ENCODE measurements at places on chromosomes 16 and 17.
A peak's percentile ranks its signal among the peaks of the same experiment; 100 is the strongest.

GRCh38 chr16:1580956-1581355, 30.9 kb downstream of the IFT140 start:
- no peaks in the 10 kb centered on the region for H3K4me1 ChIP-seq
- no peak for DNase-seq
- no peaks in the 10 kb centered on the region for H3K27me3 ChIP-seq
- no peak overlapping the region for H3K4me3 ChIP-seq

DNA sequence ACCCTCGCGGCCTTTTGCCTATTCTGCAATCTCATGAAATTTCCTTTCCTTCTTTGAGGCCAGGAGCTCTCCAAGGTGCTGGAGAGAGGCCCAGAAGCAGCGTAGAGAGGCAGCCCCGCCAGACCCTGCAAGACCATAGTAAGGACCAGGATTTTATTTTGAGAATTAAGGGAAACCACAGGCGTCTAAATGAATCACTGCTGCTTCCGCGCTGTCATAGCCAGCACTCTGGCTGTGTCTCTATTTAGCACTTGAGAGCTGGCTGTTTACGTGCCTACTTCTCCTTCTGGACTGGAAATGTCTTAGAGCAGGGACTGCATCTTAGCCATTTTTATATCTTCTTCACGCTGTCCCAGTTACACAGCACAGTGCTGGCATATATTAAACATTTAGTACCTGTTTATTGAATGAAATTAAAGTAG, 37.6 kb upstream of the PIRT start:
- H3K4me3 ChIP-seq: no peak overlapping the region
- no peaks in the 10 kb centered on the region for H3K4me1 ChIP-seq
- H3K36me3 ChIP-seq: no peaks in the 10 kb centered on the region
- H3K27me3 ChIP-seq: peaks cover 9% of the 10 kb centered on the region

GRCh38 chr16:22624800-22625533, 114.3 kb downstream of the NPIPB5 start:
- H3K36me3 ChIP-seq: no peaks in the 10 kb centered on the region
- H3K27ac ChIP-seq: no peak overlapping the region
- no peaks in the 10 kb centered on the region for H3K4me1 ChIP-seq
- peaks cover 9% of the 10 kb centered on the region for H3K27me3 ChIP-seq

DNA sequence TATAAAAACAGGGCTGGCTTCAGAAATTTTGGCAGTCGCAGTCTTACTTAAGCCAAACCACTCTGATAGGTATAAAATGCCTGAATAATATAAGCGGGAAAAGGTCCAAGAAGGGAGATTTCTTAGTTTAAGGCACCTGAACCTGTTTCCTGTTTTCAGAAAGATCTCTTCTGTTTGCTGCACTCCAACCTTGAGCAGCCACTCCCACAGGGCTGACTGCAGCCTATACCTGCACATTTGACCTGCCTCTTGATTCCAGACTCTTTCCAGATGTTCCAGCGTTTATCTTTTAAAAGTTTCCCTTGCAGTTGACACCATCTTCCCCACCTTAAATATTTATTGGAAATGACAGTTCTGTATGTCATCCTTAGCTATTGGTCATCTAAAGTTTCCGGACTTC, 132.2 kb downstream of the SKAP1 start:
- H3K27ac ChIP-seq: peak overlapping the region; percentile 35
- peaks cover 24% of the 10 kb centered on the region for H3K4me1 ChIP-seq
- H3K4me3 ChIP-seq: no peak overlapping the region
- no peaks in the 10 kb centered on the region for H3K27me3 ChIP-seq
- no peaks in the 10 kb centered on the region for H3K36me3 ChIP-seq
- DNase-seq: no peak

- DNase-seq: no peak
- peaks cover 22% of the 10 kb centered on the region for H3K4me1 ChIP-seq
- H3K36me3 ChIP-seq: no peaks in the 10 kb centered on the region
- peaks cover 24% of the 10 kb centered on the region for H3K27me3 ChIP-seq
- H3K27ac ChIP-seq: no peak overlapping the region
Observed at GRCh38 chr16:71626858-71627213, 852 bp downstream of the MARVELD3 start.

DNA sequence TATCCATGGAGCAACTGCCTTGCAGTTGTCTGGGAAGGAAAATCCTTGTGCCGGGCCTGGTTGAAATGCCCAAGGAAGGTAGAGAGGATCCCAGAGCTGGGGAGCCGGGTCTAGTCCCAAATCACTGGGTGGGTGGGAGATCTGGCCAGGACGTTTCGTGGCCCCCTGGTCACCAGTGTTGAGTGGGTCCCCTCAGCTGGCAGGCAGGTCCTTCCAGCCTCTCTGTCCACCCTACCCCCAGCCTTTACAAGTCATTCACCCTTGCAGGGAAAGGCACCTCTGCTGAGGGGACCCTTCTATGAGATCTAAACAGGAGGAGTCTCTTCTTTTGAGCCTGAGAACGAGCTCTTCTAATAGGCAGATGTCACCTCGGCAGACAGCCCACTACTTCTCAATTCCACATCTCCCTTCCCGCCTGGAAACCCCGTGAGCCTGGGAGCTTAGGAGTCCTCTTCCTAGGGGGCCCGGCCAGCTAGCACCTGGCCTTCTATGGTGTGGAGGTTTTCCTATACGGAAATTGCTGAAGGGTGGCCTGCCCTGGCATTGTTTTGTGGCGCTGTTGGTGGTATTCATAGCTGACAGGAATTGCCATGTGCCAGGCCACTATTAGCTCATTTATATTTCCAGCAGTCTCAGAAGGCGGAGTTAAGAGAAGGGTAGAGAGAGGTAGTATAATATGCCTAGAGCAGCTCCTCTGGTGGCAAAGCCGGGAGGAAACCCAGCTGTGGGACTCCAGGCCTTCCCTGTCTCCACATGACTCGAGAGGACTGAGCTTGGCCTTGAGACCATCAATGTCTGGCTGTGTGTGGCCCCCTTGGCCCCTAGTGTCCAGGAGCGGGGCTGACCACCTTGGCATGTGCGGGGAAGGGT, 13.3 kb downstream of the MPRIP start:
- H3K27me3 ChIP-seq: no peaks in the 10 kb centered on the region
- H3K4me3 ChIP-seq: no peak overlapping the region
- H3K4me1 ChIP-seq: peaks cover 46% of the 10 kb centered on the region
- H3K27ac ChIP-seq: no peak overlapping the region
- no peak for DNase-seq
- H3K36me3 ChIP-seq: peaks cover 15% of the 10 kb centered on the region

GRCh38 chr17:43125967-43126910, 1.1 kb upstream of the BRCA1 start:
- H3K4me1 ChIP-seq: peaks cover 18% of the 10 kb centered on the region
- H3K27ac ChIP-seq: peak overlapping the region; percentile 55
- peak overlapping the region; percentile 77 for H3K4me3 ChIP-seq

DNA sequence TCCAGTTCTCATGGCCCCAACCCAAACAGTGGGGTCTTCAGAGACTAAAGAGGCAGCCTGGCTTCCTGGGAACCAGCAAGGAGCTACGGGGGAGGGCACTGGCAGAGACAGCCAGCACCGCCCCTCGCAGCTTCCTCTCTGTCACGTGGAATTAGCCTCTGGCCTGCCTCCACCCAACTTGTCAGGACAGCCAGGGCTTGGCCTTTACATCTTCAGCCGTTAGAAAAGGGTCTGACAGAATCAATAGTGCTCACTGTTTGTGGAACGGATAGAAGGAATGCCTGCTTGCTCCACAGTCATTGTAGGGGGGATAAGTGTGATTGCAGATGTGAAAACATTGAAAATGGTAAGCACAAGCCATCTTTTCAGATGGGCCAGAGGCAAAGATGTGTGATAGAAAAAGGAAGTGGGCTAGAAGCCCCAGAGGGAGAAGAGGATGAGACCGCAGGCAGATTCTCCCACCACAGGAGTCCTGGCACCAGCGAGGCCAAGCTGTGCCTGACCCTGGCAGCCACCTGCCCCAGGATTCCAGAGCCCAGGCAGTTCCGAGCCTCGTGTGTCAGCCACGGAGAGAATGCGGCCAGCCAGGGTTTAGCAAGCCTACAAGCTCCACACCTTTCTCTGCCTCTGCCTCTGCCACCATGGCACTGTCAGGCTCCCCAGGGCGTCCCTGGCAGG, 18.6 kb downstream of the GRIN2C start:
- no peak overlapping the region for H3K27ac ChIP-seq
- H3K36me3 ChIP-seq: peaks cover 18% of the 10 kb centered on the region
- peaks cover 4% of the 10 kb centered on the region for H3K27me3 ChIP-seq

GRCh38 chr17:80187090-80187489, 17.3 kb downstream of the CARD14 start:
- H3K4me3 ChIP-seq: no peak overlapping the region
- no peaks in the 10 kb centered on the region for H3K4me1 ChIP-seq
- H3K36me3 ChIP-seq: no peaks in the 10 kb centered on the region
- H3K27me3 ChIP-seq: no peaks in the 10 kb centered on the region
- no peak for DNase-seq

DNA sequence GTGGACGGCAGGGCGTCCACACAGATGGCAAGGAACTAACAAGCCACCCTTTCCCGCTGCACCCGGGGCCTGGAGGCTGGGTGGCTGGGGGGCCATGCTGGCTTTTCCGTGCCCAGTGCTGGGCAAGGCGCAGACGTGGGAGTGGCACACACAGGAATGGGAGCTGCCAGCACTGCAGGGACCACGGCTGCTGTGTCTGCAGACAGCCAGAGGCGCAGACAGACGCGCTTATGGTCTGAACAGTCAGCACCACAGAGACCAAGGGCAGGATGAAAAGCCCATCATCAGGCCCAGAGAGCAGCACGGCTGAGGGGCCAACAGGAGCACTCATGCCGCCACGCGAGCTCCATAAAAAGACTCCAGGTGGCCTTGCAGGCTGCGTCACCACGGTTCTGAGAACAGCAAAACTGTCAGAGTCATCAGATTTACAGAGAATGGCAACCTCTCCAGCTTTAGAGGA, 24.0 kb downstream of the PDIA2 start:
- no peak overlapping the region for H3K27ac ChIP-seq
- H3K4me3 ChIP-seq: no peak overlapping the region
- no peaks in the 10 kb centered on the region for H3K27me3 ChIP-seq
- peaks cover 11% of the 10 kb centered on the region for H3K4me1 ChIP-seq
- H3K36me3 ChIP-seq: peaks cover 71% of the 10 kb centered on the region
- DNase-seq: no peak

DNA sequence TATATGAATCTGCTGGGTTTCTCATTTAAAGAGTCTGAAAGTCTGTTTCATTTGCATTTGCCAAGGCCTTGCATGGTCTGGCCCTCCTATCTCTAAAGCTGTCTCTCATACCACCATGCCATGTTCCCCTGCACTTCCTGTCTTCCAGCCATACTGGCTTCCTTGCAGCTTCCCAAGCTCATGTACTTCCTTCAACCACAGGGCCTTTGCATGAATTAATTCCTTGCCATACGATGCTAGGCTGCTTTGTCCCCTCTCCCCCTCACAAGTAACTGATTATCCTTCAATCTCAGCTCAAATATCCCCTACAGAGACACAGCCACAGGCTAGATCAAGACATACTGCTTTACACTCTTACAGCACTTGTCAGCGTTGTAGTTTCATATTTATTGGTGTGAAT, 5.8 kb downstream of the CRYM start:
- no peaks in the 10 kb centered on the region for H3K4me1 ChIP-seq
- H3K36me3 ChIP-seq: no peaks in the 10 kb centered on the region
- no peak overlapping the region for H3K27ac ChIP-seq
- no peak for DNase-seq
- H3K27me3 ChIP-seq: peaks cover 19% of the 10 kb centered on the region
- H3K4me3 ChIP-seq: no peak overlapping the region

GRCh38 chr16:79417601-79418008, 182.9 kb downstream of the MAF start:
- no peak overlapping the region for H3K4me3 ChIP-seq
- no peak for DNase-seq
- H3K4me1 ChIP-seq: peaks cover 30% of the 10 kb centered on the region
- no peaks in the 10 kb centered on the region for H3K27me3 ChIP-seq
- H3K27ac ChIP-seq: no peak overlapping the region

- no peaks in the 10 kb centered on the region for H3K27me3 ChIP-seq
- no peak for DNase-seq
- H3K4me3 ChIP-seq: no peak overlapping the region
- H3K27ac ChIP-seq: no peak overlapping the region
Observed at GRCh38 chr17:78832541-78832810, 8.1 kb downstream of the USP36 start.

- H3K4me1 ChIP-seq: no peaks in the 10 kb centered on the region
- no peak overlapping the region for H3K4me3 ChIP-seq
- H3K27me3 ChIP-seq: no peaks in the 10 kb centered on the region
- no peaks in the 10 kb centered on the region for H3K36me3 ChIP-seq
- DNase-seq: no peak
Observed at GRCh38 chr16:81251871-81252270, 13.4 kb downstream of the BCO1 start.

GRCh38 chr16:66212428-66212827, 154.1 kb upstream of the CDH5 start:
- H3K4me3 ChIP-seq: no peak overlapping the region
- no peaks in the 10 kb centered on the region for H3K4me1 ChIP-seq
- H3K27me3 ChIP-seq: peaks cover 5% of the 10 kb centered on the region
- H3K36me3 ChIP-seq: no peaks in the 10 kb centered on the region

- no peak overlapping the region for H3K4me3 ChIP-seq
- H3K27ac ChIP-seq: no peak overlapping the region
- peaks cover 17% of the 10 kb centered on the region for H3K27me3 ChIP-seq
- no peak for DNase-seq
Observed at GRCh38 chr17:5702951-5703510, 118.7 kb upstream of the NLRP1 start.

GRCh38 chr17:47993031-47993564, 22.2 kb downstream of the CDK5RAP3 start:
- H3K27me3 ChIP-seq: no peaks in the 10 kb centered on the region
- H3K4me1 ChIP-seq: no peaks in the 10 kb centered on the region
- H3K4me3 ChIP-seq: no peak overlapping the region
- no peaks in the 10 kb centered on the region for H3K36me3 ChIP-seq

DNA sequence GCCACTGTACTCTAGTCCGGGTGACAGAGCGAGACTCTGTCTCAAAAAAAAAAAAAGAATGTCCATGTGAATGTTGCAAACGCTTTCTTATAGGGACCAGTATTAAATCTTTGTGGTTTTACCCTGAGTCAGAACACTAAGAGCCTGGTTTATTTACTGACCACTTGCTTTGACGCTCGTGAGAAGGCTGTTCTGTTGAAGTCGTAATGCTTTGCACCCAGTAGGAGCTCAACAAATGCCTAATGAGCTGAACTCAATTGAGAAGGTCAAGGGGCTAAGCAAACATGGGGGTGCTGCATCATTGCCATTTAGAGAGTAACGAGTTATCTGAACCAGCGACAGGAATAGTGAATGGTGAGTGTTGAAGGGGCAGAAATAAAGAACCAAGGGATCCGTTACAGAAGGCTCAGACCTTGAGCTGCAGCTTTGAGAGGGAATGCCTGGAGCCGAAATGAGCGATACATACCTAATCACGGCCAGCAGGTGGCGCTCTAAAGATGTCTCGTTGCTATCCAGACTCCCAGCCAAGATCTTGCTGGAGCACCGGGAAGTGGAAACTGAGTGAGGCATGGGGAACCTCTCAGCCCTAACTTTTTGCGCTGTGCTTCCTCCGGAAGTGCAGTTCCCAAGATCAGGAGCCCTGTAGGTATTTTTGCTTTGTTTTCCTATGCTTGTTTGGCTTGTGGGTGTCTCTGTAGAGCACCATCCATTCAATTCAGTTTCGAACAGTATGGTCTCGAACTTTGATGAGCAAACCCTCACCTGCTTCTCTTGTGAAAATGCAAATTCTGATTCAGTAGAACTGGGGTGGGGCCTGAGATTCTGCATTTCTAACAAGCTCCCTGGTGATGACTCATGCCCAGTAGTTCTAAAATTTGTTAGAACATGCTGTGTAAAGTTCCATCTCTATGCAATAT, 12.6 kb upstream of the RNF222 start:
- H3K4me3 ChIP-seq: no peak overlapping the region
- DNase-seq: peak; percentile 87
- H3K4me1 ChIP-seq: peaks cover 16% of the 10 kb centered on the region
- no peak overlapping the region for H3K27ac ChIP-seq

Data from CD4-positive, alpha-beta T cell (primary cell).